GM23338 (cell line): ENCODE measurements at places on chromosomes 1 and 21.

GRCh38 chr1:109107785-109108184, 6.1 kb upstream of the ELAPOR1 start:
- H3K4me3 ChIP-seq = no peak overlapping the region
- H3K4me1 ChIP-seq = peaks cover 5% of the 10 kb centered on the region; the same call in 1 of the 2 replicates
- H3K27ac ChIP-seq = no peak overlapping the region
- no peak for DNase-seq

DNA sequence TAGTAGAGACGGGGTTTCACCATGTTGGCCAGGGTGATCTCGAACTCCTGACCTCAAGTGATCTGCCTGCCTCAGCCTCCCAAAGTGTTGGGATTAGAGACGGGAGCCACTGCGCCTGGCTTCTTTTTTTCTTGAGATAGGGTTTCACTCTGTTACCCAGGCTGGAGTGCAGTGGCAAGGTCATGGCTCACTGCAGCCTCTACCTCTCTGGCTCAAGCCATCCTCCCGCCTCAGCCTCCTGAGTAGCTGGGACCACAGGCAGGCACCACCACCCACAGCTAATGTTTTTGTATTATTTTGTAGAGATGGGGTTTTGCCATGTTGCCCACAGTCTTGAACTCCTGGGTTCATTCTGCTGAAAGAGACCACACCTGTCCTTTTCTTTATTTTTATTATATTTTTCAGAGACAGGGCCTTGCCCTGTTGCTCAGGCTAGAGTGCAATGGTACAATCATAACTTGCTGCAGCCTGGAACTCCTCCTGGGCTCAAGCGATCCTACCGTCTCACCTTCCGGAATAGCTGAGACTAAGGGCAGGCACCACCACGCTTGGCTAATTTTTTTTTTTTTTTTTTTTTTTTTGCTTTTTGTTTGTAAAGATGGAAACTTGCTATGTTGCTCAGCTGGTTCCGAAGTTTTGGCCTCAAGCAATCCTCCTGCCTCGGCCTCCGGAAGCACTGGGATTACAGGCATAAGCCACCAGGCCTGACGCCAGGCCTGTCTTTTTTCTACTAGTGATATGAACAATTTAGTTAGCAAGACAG, 3.1 kb downstream of the LMNA start:
- H3K4me3 ChIP-seq = no peak overlapping the region
- no peaks in the 10 kb centered on the region for H3K36me3 ChIP-seq
- H3K27ac ChIP-seq = no peak overlapping the region

- no peak overlapping the region for H3K27ac ChIP-seq
- no peaks in the 10 kb centered on the region for H3K4me1 ChIP-seq
Measured at GRCh38 chr1:180577361-180577760, 18.6 kb downstream of the OVAAL start.

- H3K36me3 ChIP-seq = no peaks in the 10 kb centered on the region; the same call in none of the 2 replicates
- H3K4me3 ChIP-seq = peak overlapping the region; percentile 85
- peaks cover 9% of the 10 kb centered on the region; the same call in 1 of the 2 replicates for H3K4me1 ChIP-seq
- DNase-seq = no peak
- H3K27me3 ChIP-seq = no peaks in the 10 kb centered on the region
- H3K27ac ChIP-seq = peak overlapping the region; percentile 43
Measured at GRCh38 chr1:161158316-161159010, 837 bp upstream of the USP21 start.

DNA sequence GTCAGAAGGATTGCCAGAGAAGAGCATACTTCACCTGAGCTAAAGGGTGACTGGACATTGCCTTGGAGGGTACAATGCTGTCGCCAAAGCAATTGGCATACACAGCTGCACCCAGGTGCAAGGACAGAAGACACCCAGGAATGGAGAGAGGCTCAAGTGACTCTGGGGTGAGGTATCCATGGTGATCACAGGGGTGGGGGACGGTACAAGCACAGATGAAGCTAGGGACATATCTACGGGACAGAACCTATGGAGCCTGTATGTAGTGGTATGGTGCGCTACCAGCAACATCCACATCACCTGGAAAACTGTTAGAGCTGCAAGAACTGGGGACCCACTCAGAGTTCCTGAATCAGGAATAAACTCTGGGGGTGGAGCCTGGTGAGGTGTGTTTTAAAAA, 286.1 kb downstream of the PCP4 start:
- no peaks in the 10 kb centered on the region for H3K36me3 ChIP-seq
- H3K27ac ChIP-seq = no peak overlapping the region
- no peaks in the 10 kb centered on the region for H3K4me1 ChIP-seq

DNA sequence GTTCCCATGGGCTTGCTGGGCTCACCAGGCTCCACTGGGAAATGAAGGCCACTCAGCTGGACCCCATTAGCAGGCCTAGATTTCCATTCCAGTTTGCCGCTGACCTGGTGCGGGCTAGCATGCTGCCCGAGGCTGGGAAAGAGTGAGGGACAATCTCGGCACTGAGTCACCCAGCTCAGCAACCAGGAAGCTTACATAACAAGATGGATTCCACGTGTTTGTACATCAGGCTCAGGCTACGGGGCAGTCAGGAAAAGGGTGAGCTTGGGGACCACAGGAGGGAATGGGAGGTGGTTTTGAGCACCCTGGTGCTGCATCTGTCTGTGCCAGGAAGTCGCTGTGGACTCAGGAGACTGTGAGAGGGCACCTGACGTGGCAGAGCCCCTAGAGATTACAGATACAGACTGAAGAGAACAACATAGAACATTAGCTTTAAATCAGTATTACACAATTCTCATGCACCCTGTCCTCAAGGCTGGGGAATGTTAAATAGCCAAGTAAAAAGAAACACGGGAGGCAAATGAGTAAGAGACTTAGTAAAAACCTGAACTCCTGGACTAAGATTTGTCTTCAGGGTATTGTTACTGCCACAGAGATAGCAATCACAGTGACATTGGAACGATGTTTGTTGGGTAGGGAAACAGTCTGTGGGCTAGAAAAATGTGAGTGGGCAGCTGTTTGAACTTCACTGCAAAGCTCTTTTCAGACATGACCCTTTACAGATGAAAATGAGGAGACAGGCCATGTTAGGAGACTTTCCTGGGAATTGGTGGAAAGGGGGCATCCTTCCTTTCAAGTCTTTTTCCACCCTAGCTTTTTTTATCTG, 51.1 kb downstream of the GLUL start:
- no peaks in the 10 kb centered on the region for H3K4me1 ChIP-seq
- H3K27ac ChIP-seq = no peak overlapping the region
- H3K36me3 ChIP-seq = no peaks in the 10 kb centered on the region
- H3K27me3 ChIP-seq = no peaks in the 10 kb centered on the region

GRCh38 chr21:45365608-45366241, 39.2 kb upstream of the COL18A1 start:
- H3K4me3 ChIP-seq = no peak overlapping the region
- no peaks in the 10 kb centered on the region; the same call in 1 of the 2 replicates for H3K27me3 ChIP-seq
- no peaks in the 10 kb centered on the region for H3K36me3 ChIP-seq
- DNase-seq = peak; percentile 89
- peaks cover 15% of the 10 kb centered on the region for H3K4me1 ChIP-seq

DNA sequence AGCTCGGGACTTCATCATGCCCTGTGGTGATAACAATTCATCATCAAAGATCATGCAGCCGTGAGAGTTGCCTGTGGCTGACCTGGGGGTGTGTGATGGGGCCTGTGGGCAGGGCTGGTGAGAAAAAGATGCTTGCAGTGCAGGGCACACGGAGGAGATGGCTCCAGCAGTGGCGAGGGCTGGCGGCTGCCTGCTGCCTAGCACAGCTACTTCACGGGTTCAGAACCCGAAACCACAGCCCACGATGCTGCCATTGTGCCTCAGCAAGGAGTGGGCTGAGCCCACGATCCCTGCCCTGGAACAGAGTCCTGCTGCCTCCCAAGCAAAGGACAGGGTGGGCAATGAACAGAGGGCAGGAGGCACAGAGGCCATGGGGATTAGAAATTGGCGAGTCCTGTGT, 631 bp upstream of the KRTAP10-9 start:
- DNase-seq = no peak
- no peaks in the 10 kb centered on the region for H3K4me1 ChIP-seq
- no peak overlapping the region for H3K27ac ChIP-seq
- no peak overlapping the region for H3K4me3 ChIP-seq

DNA sequence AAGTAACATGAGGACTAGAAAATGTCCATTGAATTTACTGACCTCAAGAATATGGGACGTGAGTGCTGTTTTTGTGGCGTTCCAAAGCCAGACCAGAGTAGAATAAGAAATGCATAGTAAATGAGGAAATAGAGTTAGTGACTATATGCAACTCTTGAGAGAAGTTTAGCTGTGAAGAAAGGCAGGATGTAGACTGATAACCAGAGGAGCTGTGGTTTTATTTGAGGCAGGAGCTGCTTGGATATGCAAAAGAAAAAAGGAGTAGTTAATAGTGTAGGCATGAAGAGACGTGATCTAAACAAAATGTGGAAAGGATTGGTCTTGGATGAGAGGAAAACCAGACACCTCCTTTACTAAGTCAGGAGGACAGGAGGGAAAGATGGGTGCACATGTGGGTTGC, 28.2 kb downstream of the DNAH14 start:
- H3K27me3 ChIP-seq = no peaks in the 10 kb centered on the region
- peaks cover 4% of the 10 kb centered on the region; the same call in 1 of the 2 replicates for H3K36me3 ChIP-seq
- H3K4me3 ChIP-seq = no peak overlapping the region
- no peak overlapping the region for H3K27ac ChIP-seq
- H3K4me1 ChIP-seq = no peaks in the 10 kb centered on the region
- DNase-seq = no peak

- H3K4me3 ChIP-seq = no peak overlapping the region
- no peak for DNase-seq
- H3K4me1 ChIP-seq = peaks cover 38% of the 10 kb centered on the region
- H3K27ac ChIP-seq = no peak overlapping the region
- H3K36me3 ChIP-seq = no peaks in the 10 kb centered on the region
Measured at GRCh38 chr1:81351864-81352263, 448.9 kb upstream of the ADGRL2 start.

DNA sequence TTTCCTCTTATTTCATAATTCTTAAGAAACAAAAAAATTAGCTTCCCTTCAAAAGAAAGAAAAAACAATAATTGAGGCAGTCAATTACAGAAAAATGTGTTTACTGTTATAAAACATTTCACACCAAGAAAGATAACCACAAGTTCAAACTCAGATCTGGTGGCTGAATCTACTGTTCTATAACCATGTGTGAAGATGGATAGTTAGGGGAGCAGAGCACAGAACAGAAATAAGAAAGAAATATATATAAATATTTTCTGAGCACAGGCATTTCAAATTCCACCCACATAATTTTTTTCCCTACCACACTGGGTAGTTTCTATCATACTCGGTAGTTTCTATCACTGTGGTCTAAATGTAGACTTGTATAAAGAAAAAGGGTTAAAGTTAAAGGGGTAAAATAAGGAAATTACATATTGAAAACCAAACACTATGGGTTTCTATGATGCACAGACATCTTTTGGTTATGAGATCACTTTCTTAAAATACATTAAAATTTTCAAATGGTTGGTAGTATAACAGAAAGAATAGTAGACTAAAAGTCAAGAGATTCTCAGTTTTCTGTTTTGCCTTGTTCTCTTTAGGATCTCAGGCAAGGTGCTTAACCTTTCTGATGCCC, 10.8 kb downstream of the LYST start:
- H3K36me3 ChIP-seq = no peaks in the 10 kb centered on the region
- no peak overlapping the region for H3K27ac ChIP-seq
- H3K4me1 ChIP-seq = no peaks in the 10 kb centered on the region

GRCh38 chr1:165512816-165513215, 31.0 kb upstream of the LRRC52 start:
- no peaks in the 10 kb centered on the region for H3K27me3 ChIP-seq
- no peaks in the 10 kb centered on the region for H3K36me3 ChIP-seq
- no peaks in the 10 kb centered on the region for H3K4me1 ChIP-seq
- no peak overlapping the region for H3K27ac ChIP-seq
- DNase-seq = peak; percentile 38

GRCh38 chr1:11684070-11684469, 3.1 kb upstream of the MAD2L2 start:
- H3K27ac ChIP-seq = peak overlapping the region; percentile 97
- DNase-seq = no peak
- no peak overlapping the region for H3K4me3 ChIP-seq
- H3K4me1 ChIP-seq = peaks cover 65% of the 10 kb centered on the region

GRCh38 chr1:9438431-9439073, 100.7 kb upstream of the SLC25A33 start:
- H3K27ac ChIP-seq = no peak overlapping the region
- H3K27me3 ChIP-seq = no peaks in the 10 kb centered on the region
- DNase-seq = no peak
- H3K36me3 ChIP-seq = no peaks in the 10 kb centered on the region
- no peak overlapping the region for H3K4me3 ChIP-seq

GRCh38 chr1:153945131-153945794, 1.3 kb downstream of the DENND4B start:
- peak; percentile 37 for DNase-seq
- H3K27me3 ChIP-seq = no peaks in the 10 kb centered on the region
- H3K4me3 ChIP-seq = peak overlapping the region; percentile 95
- H3K27ac ChIP-seq = no peak overlapping the region

DNA sequence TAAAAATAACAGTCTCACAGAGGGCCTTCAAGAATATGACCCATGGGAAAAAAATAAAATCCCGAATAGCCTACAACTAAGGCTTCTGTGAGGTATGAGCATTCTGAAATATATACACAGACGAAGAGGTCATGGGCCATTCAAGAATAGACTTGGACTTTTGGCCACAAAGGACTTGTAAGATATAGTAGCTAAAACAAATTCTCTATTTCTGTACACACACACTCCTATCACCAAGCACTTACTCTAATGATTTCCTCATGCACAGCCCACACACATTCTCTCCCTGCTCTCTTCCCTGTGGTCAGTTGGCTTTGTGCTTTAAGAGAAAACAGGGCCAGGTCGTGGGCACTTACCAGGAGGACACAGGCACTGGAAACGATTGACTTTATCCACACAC, 69.7 kb upstream of the ADAM30 start:
- no peak for DNase-seq
- H3K36me3 ChIP-seq = 0 out of 2 replicates have a peak, but pooled peaks cover 14% of the 10 kb centered on the region
- no peaks in the 10 kb centered on the region for H3K4me1 ChIP-seq
- H3K27ac ChIP-seq = no peak overlapping the region
- H3K4me3 ChIP-seq = no peak overlapping the region

GRCh38 chr1:109832945-109833344, 69.2 kb upstream of the EPS8L3 start:
- no peaks in the 10 kb centered on the region for H3K36me3 ChIP-seq
- peak; percentile 21 for DNase-seq
- peak overlapping the region; percentile 24; the same call in 1 of the 2 replicates for H3K4me3 ChIP-seq

- H3K4me1 ChIP-seq = no peaks in the 10 kb centered on the region
- H3K27ac ChIP-seq = no peak overlapping the region
- H3K27me3 ChIP-seq = no peaks in the 10 kb centered on the region
Measured at GRCh38 chr1:185566995-185567394, 167.2 kb upstream of the HMCN1 start.

DNA sequence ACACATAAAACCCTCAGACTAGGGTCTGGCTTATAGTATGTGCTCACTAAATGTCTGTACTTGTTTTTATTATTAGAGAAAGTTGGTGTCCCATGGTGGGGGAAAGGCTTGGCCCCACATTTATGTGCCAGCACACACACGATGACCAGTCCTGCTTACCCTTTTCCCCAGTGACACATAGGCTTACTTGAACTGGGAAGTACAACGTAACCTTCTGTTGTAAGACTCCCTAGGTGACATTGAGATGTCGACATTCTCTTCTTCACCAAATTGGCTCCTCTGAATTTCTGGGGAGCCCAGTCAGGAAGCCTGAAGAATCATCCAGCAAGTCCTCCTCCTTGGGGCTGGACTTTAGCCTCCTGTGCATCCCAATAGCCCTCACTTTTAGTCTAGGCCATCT, 1.7 kb upstream of the MECR start:
- no peaks in the 10 kb centered on the region for H3K36me3 ChIP-seq
- no peak overlapping the region for H3K27ac ChIP-seq
- peaks cover 10% of the 10 kb centered on the region for H3K4me1 ChIP-seq
- no peak for DNase-seq

GRCh38 chr1:109112056-109112651, 1.8 kb upstream of the ELAPOR1 start:
- no peak for DNase-seq
- peaks cover 54% of the 10 kb centered on the region for H3K27me3 ChIP-seq
- peak overlapping the region; percentile 83; the same call in 1 of the 2 replicates for H3K4me3 ChIP-seq
- H3K4me1 ChIP-seq = peaks cover 11% of the 10 kb centered on the region
- no peaks in the 10 kb centered on the region for H3K36me3 ChIP-seq
